Foreskin fibroblast (primary cell): ENCODE measurements at places on chromosomes 6 and 20.

DNA sequence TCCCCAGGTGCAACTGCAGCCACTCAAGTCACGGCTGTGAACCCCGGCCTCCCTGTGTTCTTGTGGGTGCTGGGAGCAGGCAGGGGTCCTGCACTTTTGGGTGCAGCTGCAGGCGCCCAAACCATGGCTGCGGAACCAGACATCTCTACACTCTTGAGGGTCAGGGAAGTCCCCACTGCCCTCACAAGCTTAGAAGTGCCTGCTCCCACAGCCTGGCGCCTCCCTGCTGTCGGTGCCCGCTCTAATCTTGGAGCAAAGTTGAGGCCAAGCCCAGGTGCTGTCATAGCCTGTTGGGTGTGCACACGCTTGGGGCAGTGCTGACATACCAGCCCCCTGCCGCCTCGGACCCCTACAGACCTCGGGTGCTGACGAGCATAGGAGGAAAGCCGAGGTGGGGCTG, 6.2 kb downstream of the DEFB132 start:
- no peak for DNase-seq

DNA sequence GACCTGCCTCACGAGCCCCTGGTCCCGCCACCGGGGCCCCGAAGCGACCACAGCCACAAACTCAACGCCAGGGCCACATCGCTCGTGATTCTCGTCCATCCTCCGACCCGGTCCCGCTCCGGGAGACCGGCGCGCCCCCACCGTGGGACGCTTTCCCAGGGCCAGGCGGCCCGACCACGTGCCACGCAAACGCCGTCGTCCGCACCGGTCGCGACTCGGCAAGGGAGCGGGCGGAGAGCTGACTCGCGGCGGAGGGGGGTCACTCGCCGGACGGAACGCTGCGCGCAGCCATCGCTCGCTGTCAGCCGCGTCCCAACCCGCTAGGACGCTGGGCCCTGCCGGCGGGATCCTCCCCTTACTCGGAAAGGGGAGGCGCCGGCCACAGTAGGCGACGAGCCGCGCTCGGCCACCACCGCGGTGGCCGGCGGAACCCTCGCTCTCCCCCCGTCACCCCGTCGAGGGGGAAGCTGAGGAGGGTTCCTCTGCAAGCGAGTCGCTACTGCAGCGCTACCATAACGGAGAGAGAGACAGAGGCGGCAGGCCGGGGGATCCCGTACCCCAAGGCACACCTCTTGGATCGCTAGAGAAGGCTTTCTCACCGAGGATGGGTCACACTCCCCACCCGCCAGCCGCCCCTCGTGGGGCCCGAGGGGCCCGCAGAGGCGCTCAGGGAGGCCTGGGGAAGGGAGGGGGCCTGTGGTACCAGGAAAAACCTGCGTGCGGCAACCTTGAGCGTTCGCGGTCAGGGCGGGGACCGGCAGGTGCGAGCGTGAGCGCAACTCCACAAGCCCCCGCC, 511.8 kb upstream of the ZNF337 start:
- no peak for DNase-seq

DNA sequence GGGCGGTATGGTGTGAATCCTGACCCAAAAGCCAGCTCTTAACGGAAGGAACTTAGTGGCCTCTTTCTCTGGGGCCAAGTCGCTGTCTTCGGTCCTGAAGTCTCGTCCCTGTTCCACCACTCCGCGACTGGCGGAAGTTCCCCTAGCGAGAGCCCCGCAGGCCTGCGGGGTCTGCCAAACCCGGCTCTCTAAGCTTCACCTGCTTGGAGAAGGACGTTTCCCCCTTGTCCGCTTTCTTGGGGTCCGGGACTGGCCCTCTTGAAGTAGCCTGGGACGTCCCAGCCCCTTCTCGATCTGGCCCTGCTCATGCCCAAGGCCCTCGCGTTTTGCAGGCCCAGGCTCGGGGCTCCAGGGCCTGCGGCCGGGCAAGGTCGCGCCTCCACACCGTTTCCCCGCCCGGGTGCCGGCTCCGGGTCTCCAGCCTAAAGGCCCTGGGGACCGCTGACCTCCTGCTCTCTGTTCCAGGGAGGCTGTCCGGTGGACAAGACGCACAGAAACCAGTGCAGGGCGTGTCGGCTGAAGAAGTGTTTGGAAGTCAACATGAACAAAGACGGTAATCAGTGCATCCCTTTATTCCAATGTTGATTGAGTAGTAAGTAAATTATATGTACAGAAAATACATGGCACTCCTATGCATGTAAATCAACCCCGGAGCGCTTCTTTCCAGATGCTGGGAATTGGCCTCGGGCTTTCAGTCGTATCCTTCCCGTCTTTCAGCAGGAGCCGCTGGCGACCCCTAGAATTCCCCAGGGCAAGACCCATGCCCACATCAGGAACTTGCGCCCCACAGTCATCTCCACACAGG, 8.8 kb downstream of the NR2E1 start:
- DNase-seq = peak; percentile 65

GRCh38 chr20:37524859-37525708, 2.6 kb downstream of the BLCAP start:
- DNase-seq = no peak

- no peak for DNase-seq
Observed at GRCh38 chr6:52403627-52404026, 16.5 kb upstream of the EFHC1 start.

DNA sequence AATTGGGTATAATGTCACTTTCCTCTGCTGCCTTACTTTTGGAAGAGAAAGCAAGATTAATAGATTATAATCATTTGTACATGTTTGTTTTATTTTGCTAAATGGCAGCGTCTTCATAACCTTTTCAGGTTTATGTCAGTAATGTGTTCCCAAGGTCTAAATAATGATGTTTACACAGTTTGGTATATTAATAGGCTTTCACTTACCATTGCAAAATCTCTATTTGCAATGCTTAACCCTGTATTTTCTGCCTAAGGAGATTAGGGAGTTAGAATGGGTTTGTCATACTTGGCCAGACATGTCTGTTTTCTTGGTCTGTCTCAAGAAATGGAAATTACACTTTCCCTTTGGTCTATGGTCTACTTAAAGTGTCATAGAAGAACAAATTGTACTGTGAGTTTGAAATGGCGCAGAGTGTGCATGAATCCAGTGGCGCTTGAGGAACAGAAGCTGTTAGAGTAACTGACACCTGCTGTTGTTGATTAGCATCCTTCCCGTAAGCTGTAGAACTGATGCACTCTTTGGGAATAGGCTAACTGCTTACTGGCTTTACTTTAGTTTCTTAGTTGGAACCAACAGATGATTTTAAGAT, 261.1 kb downstream of the SAMD5 start:
- no peak for DNase-seq

- DNase-seq = no peak
Observed at GRCh38 chr20:3092611-3093379, 8.3 kb upstream of the AVP start.

DNA sequence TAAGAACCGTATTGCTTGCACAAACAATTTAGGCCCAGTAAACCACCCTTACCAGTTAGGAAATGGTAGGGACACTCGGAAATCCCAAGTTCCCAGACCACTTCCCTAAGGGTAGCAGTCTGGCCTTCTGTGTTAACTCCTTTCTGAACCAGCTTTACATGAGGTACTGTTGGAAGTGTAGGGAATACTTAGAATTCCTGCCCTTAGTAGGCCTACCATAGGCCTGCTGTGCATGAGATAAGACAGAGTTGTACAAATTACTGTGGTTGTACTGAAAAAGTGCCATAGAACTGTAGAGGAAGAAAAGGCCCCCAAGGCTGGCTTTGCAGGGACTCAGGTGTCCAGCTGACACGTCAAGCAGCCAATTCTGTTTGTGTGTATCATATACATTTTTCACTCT, 11.1 kb downstream of the RPRD1B start:
- no peak for DNase-seq
